ENCODE measurements at places on chromosomes 16 and 17.

DNA sequence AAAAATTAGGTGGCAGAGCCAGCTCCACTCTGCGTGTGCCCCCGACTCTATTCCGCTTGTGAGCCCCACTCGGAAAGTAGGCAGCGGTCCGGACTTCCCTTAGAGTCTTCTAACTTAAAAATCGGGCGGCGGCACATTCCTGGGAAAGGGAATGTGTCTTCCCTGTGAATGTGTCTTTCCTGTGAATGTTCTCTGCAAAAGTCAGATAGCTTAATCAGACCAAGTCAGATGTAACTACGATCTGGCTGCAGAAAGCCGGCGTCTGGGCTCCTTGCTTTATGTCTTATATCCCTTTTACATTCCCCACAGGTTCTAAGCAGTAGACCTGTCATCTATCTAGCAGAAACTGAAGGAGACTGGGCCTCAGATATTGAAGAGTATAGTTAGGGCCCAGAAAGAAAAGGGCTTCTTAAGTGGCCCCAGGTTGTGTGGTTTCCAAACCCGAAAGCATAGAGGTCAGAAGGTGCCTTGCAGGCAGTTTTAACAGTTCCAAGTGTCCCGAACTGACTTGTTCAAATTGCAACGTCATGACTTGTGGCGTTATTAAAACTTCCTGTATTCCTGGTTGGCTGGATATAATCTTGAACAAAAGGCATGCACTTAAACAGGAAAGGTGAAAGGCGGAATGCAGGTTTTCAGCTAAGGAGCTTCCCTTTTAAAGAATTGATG, 601 bp downstream of the PHKB start:
- no peak for DNase-seq

DNA sequence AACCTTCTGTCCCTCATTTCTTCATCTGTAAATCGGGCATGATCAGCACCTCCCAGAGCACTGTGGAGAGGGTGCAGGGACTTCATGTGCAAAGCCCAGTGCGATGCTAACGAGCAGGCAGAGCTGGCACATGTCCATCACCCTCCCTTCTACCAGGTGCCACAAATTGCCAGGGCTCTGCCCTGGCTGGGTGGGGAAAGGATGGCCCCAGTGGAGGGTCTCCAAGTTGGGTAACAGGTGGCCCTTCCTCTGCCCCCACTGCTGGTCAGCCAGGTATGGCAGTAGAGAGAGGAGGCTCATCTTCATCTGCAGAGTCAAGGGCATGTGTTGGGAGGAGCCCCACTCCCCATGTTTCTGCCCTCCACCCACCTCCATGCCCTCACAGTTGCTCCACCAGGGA, 61.5 kb upstream of the CDH5 start:
- DNase-seq: no peak

- DNase-seq: no peak
Measured at GRCh38 chr16:886084-886543, 84.7 kb downstream of the LMF1 start.

DNA sequence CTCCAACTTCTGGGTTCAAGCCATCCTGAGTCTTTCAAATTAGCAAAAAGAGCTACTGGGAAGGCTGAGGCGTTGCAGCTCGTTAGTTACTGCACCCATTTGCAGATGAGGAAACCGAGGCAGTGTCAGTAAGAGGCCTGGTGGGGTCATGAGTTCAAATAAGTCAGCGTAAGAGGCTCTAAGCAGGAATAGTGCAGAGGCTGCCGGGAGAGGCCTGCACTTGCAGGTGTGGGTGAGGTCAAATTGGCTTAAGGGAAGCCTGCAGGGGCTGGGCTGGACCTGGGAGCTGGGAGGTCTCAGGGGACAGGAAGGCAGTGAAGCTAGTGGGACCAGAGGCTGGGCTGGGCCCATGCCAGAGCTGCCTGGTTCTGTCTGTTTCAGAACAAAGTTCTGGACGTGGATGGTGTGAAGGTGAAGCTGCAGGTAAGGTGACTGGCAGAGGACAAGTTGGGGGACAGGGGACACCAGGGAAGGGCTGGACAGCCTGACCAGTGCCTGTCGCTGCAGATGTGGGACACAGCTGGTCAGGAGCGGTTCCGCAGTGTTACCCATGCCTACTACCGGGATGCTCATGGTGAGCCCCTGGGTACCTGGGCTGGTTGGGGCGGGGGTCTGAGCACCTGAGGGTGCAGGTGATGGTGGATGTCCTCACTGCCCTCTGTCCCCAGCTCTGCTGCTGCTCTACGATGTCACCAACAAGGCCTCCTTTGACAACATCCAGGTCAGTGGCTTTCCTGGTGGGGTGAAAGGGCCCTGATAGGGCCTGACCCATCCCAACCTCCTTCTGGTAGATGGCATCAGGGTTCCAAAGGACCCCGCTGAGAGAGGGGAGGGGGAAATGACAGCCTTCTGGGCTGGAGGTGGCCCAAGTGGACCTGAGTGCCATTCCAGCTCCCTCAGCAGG, 3.0 kb downstream of the RAB26 start:
- DNase-seq: no peak

DNA sequence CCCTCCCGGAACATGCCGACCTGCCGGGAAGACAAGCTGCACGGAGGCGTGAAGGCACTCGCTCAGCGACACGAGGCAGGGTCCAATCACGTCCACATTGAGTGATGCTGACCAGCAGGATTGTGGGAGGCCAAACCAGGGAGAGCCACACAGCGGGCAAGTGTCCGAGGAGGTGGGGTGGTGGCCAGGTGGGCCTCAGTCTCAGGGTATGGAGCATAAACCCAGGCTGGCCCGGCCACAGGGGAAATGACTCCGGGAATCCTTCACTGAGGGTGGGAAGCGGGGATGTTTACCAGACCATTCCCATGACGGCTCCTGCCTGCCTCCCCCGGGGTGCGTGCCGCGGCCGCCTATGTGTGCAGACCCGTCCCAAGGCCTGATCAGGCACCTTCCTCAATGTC, 62.5 kb downstream of the RPH3AL start:
- no peak for DNase-seq

DNA sequence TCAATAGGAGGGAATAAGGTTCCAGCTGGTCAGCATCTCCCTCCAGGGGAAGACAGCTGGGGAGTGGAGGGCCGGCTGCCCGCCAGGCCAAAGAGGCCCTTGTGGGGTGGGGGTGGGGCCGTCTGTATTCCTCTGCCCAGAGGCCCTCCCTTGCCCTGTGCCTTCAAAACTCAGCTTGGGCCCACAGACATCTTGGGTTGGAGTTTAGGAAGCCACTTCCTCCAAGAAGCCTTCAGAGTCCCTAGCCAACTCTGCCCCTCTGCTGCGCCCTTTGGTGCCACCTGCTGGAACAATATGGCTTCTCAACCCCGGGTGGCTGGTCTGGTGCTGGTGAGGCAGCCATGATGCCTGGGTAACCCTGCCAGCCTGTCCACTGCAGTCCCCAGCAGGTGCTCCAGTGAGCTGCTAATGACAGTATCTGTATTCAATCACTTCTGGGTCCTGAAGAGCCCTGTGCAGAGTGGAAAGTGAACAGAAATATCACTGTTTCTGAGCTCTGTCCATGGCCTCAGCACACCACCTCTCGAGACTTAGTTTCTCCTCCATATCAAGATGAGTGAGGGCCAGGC, 16.7 kb downstream of the HSD11B2 start:
- DNase-seq: no peak

GRCh38 chr16:83799336-83799735, 8.4 kb upstream of the HSBP1 start:
- DNase-seq: no peak

- no peak for DNase-seq
Measured at GRCh38 chr17:41452281-41452680, 11.5 kb upstream of the KRT38 start.

GRCh38 chr17:20123209-20123608, 114.0 kb downstream of the SPECC1 start:
- no peak for DNase-seq

GRCh38 chr16:15952265-15952711, 2.9 kb downstream of the ABCC1 start:
- no peak for DNase-seq

- peak; percentile 33 for DNase-seq
Measured at GRCh38 chr16:30984669-30985400, at the start of gene HSD3B7. Gene HSD3B7 (plus strand): TSS chr16:30985207. CDS start chr16:30985659, 452 bp downstream.

DNA sequence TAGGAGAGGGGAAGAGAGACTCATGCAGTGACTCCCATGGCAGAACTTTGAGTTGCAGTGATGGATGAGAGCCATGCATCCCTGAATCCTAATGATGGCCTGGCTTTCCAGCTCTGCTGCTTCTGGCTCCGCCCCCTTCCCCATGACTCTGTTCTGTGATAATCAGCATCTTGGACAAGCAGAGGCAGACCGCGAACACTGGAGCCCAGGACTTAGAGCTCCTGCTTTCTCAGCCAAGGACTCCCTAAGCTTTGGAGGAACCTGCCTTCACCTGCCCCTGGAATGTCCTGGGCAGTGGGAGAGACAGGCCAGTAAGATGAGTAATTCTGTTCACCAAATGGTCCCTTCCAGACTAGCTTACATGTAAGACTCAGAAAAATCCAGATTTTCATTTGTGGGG, 12.5 kb downstream of the CCDC92B start:
- no peak for DNase-seq

- DNase-seq: no peak
Measured at GRCh38 chr17:57634713-57635465, 110.2 kb downstream of the CCDC182 start.

GRCh38 chr16:87696726-87697125, 69.1 kb downstream of the KLHDC4 start:
- DNase-seq: no peak

- DNase-seq: no peak
Measured at GRCh38 chr16:7107436-7107835, 225.2 kb upstream of the RBFOX1 start.

DNA sequence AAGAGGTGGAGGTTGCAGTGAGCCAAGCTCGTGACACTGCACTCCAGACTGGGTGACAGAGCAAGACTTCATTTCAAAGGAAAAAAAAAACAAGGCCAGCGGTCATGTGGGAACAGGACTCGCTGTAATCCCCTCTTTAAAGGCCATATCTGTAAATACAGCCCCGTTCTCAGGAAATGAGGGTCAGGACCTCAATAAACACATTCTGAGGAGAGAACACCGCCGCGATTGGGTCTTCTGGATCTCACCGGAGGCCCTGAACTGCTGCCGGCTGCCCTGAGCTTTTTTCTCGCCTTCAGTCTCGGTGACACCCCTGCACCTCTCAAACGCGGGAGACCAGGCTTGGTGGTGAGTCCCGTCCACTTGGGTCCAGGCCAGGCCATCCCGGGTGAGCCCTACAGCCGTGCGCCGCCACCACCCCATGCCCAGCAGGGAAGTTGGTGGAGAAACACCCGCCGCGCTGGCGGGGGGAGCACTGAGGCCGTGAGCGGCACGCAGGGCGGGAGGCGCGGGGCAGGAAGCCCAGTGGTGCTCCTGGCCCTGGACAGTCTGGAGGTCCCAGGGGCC, 28.4 kb downstream of the SLC25A10 start:
- no peak for DNase-seq

GRCh38 chr16:1691276-1691675, 13.2 kb downstream of the JPT2 start:
- no peak for DNase-seq

GRCh38 chr16:72711823-72712222, 336.1 kb downstream of the ZFHX3 start:
- DNase-seq: no peak

DNA sequence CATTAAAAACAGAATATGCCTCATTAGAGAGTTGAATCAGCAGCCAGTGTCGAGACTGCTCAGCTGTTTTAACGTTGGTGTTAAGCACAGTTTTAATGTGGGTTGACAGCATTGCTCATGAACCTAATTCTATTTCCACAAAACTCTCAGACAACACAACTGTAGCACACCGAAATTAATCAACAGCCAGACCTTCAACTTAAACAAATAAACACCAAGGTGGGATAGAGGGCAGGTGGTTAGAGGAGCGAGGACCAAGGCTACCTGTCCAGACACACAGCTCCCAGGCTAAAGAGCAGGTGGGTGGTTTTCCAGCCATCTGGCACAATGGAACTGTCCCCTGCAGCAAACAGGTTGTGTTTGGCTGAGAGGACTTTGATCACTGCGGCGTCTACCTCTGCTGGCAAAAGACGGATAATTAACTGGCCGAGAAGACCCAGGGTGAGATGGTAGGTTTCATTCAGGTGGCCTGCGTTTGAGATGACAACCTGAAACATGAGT, 69.6 kb upstream of the ATP2A3 start:
- DNase-seq: no peak

DNA sequence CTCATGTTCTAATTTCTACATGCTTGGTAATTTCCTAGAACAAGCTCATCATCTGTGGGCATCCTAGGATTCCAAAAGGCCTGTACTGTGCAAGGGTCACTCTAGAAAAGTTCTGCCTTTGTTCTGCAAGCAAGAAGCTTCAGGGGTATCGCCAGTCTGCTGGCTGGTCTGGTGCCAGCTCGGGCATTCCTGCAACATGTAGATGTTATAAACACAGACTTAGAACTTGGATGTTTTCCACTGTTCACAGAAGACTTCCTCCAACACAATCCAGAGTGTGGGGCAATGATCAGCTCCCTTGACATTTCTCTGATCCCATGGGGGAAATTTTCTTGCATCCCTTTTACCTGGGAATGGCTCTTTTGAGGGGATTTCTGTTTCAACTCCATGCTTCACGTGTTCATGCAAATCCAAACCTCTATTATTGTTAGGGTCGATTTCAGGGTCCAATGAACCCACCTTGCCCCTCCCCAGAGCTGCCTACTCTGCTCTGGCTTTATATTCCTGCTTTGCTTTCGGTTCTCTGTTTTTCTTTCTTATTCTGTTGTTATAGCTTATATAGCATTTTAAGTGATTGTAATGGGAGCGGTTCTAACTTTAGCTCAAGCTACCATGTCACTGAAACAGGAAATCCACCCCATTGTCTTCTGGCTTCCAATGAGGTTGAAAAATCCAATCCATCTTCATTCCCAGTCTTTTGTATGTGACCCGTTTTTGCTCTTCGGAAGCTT, 25.3 kb downstream of the UBE2O start:
- no peak for DNase-seq

All from fibroblast of skin of left biceps (primary cell).